ENCODE measurements at places on chromosomes 16 and 17.
A peak's percentile ranks its signal among the peaks of the same experiment; 100 is the strongest.

DNA sequence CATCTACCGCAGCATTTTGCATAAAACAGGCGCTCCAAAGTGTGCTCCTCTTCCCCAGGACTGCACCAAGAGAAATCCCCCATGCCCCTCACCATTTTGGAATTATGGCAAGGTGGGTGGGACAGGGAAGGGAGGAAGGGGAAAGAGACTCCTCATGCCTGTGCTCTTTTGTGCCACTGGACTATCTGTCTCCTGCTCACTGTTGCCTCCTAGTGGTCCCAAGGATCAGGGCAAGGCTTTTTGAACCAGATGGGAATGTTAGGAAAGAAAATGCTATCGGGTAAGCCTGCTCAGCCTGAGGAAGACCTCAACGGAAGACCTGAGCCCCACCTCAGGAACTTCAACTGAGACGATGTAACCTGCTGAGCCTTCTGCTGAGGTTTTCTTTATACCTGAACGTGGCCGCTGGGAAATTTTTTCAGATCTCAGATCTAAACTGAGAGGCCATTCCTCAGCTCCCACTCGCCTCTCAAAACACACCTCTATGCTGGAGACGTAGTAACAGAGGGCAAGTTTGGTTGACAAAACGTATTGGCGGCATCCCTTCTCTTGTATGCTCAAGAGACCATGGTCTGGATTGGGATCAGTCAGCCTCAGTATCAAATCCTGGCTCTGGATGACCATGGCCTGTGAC, 58.3 kb downstream of the SPACA3 start:
- peak; percentile 24 for DNase-seq

GRCh38 chr16:54407596-54407995, 121.0 kb upstream of the IRX3 start:
- no peak for DNase-seq

DNA sequence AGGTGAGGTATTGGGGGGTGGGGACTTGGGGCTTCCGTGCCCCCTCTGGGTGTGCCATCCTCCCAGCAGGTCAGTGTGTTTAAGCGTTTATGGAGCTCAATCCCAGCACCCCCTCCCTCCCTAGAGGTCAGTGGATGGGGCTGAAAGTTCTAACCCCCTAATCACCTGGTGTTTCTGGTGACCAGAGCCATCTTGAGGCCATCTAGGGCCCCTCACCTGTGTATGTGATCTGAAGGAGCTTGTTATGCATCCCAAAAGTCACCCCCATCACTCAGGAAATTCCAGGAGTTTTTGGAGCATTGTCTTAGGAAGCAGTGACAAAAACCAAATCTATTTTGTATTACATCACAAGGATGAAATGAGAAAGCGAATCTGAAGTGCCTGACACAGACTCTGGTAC, 67.8 kb upstream of the NOL11 start:
- DNase-seq: no peak

- no peak for DNase-seq
Measured at GRCh38 chr16:82876951-82877350, 250.2 kb downstream of the CDH13 start.

DNA sequence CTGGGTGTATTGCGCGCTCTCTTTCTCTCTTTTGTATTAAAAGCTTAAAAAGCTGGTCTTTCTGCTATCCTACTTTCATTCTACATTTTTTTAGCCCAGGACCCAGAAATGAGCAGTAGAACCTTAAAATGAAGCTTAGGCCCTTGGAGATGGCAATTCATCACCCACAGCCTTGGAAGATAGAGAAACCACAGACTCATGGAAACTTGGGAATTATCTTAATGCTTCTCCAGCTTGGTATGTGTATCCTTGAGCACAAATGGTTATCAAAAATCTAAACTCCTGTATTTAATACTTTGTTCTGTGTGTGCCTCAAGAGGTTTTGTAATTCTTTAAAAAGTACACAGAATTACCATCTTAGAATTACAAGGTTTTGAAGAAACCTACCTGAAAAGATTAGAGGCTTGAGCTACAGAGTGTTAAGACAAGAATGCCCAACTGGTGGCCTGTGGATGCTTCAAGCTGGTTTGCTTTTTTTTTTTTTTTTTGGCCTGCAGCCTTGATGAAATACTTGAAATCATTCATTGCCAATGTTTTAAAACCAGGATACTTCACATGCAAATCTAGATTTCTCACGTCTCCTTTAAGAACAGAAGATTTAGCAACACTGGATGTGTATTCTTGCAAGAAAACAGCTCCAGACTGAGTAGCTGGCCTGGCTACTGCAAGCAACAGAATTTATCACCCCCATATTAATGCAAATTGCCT, 105.0 kb downstream of the XYLT1 start:
- no peak for DNase-seq

DNA sequence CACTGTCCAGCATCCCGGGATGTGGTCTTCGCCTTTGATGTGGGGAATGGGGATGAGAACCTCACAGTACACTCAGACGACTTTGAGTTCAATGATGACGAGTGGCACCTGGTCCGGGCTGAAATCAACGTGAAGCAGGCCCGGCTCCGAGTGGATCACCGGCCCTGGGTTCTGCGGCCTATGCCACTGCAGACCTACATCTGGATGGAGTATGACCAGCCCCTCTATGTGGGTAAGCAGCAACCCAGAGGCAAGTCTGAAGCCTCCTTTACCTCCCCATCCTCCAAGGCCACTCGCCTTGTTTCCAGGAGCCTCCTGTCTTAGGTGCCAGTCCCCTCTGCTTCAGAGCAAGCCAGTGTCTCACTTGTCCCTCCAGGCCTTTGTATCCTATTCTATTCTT, 10.2 kb downstream of the CNTNAP1 start:
- no peak for DNase-seq

- DNase-seq: no peak
Measured at GRCh38 chr17:57622306-57622682, 122.8 kb downstream of the CCDC182 start.

GRCh38 chr16:77881355-77882030, 93.1 kb downstream of the VAT1L start:
- no peak for DNase-seq

DNA sequence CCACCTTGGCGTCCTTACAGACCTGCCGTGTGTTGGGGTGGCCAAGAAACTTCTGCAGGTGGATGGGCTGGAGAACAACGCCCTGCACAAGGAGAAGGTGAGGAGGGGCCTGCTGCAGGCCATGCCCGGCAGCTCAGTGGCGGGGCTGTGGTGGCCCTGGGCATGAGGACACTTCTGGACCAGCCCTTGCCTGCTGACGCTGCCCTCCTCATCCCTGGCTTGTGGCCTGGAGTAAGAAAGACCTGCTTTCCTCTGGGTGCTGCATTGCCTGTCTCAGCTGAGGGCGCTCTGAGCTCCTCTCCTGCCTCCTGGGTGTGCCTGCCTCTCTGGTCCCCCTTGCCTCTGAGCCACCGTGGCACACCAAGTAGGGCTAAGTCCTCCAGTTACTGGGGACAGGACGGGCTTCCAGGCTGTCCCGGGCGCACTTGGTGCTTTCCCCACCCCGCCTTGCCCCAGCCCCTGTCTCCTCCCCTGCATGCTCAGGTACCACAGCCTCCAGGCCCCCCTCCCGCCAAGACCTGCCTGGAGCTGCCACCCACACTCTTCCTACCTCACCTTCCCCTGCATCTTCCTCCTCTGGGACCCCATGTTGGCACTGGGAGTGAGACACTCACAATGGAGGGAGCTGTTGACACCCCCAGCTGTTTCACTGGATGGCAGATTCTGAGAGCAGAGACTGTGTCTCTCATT, 8.7 kb downstream of the ENDOV start:
- no peak for DNase-seq

GRCh38 chr17:964876-965275, 14.7 kb downstream of the NXN start:
- no peak for DNase-seq

DNA sequence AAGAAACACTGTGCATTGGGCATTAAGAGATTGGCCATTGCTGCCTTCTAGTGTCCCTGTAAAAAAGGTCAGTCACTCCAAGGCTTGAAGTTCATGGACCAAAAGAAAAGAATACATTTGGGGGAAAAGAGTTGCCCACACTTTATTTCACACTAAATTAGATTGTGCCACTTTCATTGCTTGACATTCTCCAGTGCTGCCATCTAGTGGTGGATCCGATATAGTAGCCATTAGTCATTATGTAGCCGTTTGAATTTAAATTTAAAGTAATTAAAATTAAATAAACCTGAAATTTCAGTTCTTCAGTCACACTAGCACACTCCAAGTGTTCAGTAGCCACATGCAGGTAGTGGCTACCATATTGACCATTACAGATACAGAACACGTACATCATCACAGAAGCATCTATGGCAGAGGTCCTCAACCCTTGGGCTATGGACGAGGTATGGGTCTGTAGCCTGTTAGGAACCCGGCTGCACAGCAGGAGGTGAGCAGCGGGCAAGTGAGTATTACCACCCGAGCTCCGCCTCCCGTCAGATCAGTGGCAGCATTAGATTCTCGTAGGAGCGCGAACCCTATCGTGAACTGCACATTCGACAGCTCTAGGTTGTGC, 21.9 kb upstream of the CDH5 start:
- peak; percentile 38 for DNase-seq

DNA sequence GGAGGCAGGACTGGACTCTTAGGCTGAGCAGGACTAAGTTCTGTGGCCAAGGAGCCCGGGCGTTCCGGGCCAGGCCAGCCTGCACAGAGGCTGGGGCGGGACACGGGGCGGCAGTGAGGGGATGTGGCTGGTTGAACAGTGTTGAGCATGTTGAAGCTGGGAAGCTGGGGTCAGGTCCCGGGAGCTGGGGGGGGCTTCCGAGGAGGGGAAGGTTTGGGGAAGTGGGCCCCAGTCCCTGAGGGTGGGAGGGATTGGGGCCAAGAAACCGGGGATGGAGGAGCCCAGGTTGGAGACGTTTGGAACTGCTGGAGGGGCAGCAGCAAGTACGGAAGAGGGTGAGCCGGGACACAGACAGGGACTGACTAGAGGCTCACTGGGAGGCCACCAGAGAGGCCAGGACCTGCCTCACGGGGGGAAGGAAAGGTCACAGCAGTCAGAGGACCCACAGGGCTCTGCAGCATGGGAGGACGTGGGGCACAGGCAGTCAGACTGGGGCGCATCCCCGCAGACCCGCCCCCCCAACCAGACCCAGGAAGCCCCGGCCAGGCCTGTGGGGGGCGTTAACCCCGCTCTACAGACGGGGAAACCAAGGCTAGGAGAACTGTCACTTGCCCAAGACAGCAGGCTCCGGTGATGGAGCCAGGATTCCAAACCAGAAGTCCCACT, 9.5 kb downstream of the TAX1BP3 start:
- DNase-seq: no peak

DNA sequence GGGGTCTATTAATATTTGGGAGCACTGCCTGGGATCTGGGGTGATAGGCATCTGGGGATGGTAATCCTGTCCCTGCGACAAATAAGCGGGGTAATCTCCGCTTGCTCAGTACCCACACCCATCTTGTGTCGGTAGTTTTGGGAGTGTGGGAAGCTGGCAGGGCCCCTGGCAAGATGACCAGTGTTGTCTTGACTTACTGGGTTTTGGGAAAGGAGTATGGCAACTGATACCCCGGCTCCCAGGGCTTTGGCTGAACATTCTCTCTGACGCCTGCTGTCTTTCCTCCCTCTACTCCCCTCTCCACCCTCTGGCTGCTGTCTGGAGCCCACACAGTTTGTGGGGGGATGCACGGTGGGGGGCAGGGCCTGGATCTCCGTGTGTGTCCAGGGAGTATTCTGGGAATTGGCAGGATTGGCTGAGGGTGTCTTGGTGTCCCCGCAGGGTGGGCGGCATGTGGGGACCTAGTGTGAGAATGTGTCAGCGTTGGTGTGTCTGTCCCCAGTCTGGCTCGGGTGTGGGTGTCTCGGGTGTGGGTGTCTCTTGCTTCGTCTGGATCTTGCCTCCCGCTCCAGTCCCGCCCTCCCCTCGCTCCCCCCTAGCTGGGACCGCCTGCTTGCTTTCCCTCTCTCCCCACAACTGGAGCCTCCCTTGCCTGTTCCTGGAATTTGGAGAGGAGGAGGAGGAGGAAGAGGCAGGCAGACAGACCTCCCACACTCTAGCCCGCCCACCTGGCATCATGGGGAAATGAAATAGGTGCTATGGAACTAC, 12.0 kb downstream of the RARA start:
- peak; percentile 76 for DNase-seq

GRCh38 chr17:50443505-50443974, 17.5 kb downstream of the ACSF2 start:
- no peak for DNase-seq

DNA sequence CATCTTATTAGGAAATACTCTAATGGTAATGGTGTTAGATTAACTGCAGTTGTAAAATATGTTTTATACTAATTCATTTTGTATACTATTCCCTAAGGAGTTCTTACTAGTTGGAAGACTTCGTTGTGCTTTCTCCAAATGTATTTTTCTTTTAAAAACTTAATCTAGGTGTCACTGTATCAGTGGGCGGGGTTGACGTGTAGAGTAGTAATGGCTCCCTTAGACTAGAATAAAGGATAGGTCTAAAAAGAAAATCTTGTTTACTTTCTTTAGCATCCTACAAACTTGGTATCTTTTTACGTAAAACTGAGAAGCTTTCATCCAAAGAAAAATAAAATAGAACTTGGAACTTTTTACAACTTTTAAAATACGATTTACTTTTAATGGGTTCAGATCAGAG, 55.0 kb upstream of the MRC2 start:
- DNase-seq: no peak

GRCh38 chr16:1194665-1195392, 30.2 kb downstream of the TPSG1 start:
- DNase-seq: no peak

DNA sequence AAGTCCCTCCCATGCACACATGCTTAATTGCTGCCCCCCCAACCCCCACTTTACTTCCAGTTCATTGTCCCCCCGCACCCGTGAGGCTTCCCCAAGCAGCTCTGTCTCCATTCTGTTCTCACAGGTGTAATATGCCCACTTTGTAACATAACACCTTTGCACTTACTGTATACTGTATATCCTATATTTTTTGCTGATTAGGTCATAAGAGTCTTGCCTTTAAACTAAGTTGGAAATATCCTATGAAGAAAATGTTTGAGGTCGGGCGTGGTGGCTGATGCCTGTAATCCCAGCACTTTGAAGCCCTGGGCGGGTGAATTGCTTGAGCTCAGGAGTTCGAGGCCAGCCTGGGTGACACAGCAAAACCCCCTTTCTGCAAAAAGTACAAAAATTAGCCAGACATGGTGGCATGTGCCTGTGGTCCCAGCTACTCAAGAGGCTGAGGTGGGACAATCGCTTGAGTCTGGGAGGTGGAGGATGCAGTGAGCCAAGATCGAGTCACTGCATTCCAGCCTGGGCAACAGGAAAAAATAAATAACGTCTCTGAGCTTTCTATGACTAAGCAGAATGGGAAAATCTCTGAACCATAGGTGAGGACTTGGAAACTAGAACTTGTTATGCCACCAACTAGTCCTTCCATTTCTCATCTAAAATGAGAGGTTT, 76.1 kb downstream of the TNRC6C start:
- DNase-seq: no peak

DNA sequence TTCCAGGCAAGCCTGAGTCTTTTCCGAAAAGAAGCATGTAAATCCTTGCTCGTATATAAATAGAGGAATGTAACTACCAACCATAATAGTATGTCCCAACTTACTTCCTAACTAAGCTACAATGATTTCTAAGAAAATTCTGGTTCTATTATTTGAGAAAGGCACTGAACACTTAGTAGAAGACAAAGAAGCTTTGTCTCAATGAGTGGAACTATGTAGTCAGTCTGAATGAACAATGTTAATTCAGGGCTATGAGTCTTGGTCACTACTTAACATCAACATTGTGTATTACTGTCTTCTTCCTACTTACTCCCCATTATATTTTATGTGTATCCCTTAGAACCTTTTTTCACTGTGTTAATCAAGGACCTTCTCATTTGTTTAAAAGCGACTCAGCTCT, 206.0 kb downstream of the CYB561 start:
- DNase-seq: no peak

- no peak for DNase-seq
Measured at GRCh38 chr17:35018814-35019213, 38.5 kb downstream of the LIG3 start.

- peak; percentile 68 for DNase-seq
Measured at GRCh38 chr17:50949989-50950877, 84.1 kb upstream of the TOB1 start.

Measured in CD4-positive, alpha-beta T cell treated with Interleukin-21 for 1 hour (primary cell).